Cerebellar nuclear complex (tissue), 1 donor: ENCODE measurements at places on chromosomes 6 and 20.

GRCh38 chr6:36139431-36139830 is 9.1 kb downstream of the MAPK13 start:
- no peak for DNase-seq

GRCh38 chr6:32194825-32195651 is 2.6 kb upstream of the GPSM3 start:
- DNase-seq, result no peak

DNA sequence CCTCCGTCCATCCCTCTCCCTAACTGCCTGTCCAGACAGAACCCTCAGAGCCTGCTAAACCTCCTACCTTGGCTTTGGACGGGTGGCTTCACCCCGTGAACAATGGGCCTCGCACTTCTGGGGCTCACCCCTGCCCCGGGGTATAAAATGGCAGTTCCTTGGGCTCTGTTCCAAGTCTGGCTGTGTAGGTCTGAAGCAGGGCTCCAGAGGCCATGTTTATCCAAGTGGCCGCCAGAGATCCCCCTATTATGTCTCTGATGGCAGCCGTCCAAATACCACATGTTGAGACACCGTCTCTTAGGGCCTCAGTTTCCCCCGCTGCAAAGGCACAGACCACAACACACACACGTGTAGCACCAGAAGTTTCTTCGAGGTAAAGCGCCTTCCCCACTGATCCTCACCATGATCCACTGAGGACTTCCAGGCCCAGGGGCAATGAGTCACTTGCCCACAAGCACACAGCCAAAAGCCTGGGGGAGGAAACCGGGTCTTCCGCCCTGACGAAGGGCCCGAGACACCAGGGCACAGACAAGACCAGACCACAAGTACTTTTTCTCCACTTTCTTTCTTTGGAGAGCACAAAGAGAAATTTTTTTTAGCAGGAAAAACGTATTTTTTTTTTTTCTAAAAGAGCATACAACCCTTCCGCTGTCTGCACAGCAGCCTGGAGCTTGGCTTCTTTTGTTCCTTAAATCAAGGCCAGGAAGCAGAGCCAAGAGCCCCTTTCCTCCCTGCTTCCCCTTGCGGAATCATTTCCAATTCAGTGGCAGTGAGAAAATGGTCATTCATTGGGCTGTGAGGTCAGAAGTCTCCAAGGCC is 11.8 kb downstream of the CPNE5 start:
- DNase-seq, result no peak

GRCh38 chr6:129901910-129902309 is 40.8 kb upstream of the TMEM244 start:
- no peak for DNase-seq

GRCh38 chr20:38853759-38854158 is 48.3 kb downstream of the PPP1R16B start:
- no peak for DNase-seq

DNA sequence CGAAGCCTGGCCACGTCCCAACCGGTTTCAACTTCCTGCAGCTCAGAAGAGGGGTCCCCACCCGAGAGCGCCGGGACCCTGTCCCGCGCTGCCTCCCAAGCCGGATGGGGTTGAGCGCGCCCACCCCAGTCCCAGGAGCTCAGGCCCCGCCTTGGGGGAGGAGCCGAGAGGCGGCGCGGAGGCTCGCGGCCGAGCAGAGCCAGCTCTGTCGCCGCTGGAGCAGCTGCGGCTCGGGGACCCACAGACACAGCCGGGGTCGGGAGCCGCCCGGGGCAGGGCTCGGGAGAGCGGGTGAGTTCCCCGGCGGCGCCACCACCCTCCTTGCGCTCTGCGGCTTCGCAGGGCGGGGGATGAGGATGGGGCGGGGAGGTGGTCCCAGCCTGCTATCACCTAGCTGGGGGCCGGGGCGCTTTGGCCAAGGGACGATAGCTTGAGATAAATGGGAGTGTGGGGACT is at the start of gene PPP1R16B:
PPP1R16B (plus strand) TSS at position 196 of the 456 bp plus-strand sequence. CDS start 30,229 bp downstream, outside the sequence.
- no peak for DNase-seq

GRCh38 chr20:62539198-62540045 is 63.6 kb upstream of the GATA5 start:
- DNase-seq, result no peak

DNA sequence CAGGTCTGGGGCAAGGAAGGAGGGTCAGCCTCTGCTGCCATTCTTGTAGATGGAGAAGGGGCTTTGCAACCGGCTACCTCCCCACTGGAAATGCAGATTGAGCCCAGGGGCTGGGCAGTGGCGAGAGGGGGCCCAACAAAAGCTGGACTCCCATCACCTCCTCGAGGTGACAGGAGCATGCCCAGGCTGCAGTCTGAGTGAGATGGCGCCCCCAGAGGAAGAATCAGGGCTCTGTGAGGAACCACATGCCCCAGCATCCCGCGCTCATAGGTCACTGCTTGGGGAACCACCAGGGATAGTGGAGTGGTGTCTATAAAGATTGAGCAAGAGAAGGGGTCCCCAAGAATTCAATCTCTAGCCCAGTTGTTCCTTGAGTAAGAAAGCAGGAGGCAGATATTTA is 31.6 kb upstream of the NEDD9 start:
- DNase-seq, result no peak

DNA sequence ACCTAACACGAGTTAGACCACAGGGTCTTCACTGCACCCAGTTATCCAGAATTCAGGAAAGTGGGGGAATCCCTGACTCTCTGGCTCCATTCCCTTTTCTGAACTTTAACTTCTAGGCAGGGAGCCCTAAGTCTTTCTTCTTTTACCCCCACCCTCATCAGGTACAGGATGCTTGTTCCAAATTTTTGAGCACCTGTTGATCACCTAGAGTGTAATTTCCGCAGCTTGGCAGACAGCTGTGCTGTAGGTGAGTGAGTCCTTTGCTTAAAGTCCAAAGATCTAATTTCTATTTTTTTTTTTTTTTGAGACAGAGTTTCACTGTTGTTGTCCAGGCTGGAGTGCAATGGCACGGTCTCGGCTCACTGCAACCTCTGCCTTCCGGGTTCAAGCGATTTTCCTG is 89.5 kb upstream of the AKIRIN2 start:
- DNase-seq, result no peak

GRCh38 chr6:145681965-145682364 is 53.4 kb downstream of the EPM2A start:
- no peak for DNase-seq

GRCh38 chr20:52031206-52031562 is 160.4 kb downstream of the ZFP64 start:
- no peak for DNase-seq

DNA sequence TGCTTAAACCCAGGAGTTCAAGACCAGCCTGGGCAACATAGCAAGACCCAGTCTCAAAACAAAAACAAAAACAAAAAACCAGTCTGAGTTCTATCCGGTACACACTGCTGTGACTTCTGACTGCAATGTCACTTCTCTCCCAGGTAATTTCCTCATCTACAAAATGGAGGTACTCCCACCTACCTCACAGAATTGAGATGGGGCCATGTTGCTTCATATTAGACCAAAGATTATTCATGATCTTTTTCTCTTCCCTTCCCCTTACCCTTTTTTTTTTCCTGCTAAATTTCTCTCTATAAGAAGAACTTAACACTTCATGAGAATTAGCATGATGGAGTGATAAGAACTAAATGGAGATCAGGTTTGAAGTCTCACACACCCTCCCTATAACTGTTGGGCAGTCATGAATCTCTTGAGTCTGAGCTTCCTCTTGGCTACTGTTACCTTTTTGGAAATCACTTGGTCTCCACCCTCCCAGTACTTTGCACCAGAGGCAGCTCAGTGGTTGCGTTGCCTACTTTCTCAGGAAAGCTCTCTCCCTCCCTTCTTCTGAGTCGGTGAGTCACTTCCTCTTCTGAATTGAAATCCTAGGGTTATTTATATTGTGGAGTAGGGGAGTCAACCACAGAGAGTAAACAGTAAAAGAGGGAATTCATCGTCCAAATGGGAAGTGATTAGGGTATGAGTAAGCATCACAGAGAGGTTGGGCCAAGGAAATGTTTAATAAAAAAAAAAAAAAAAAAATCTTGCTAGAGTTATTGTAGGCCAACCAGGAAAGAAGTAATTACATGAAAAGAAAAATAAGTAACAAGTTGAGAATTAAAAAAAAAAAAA is 59.9 kb upstream of the MAP7 start:
- DNase-seq, result no peak

- DNase-seq, result no peak
Observed at GRCh38 chr20:62741191-62741691, 32.6 kb downstream of the NTSR1 start.

GRCh38 chr6:168438783-168439520 is 2.0 kb upstream of the SMOC2 start:
- no peak for DNase-seq

DNA sequence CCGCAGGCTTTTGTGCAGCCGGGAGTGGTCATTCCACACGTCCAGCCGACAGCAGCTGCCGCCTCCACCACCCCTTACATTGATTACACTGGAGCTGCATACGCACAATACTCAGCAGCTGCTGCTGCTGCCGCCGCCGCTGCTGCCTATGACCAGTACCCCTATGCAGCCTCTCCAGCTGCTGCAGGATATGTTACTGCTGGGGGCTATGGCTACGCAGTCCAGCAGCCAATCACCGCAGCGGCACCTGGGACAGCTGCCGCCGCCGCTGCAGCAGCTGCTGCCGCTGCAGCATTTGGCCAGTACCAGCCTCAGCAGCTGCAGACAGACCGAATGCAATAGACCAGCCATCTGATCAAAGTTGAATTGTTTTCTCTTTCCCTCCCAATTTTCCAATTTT is 10.6 kb downstream of the RBM24 start:
- no peak for DNase-seq

DNA sequence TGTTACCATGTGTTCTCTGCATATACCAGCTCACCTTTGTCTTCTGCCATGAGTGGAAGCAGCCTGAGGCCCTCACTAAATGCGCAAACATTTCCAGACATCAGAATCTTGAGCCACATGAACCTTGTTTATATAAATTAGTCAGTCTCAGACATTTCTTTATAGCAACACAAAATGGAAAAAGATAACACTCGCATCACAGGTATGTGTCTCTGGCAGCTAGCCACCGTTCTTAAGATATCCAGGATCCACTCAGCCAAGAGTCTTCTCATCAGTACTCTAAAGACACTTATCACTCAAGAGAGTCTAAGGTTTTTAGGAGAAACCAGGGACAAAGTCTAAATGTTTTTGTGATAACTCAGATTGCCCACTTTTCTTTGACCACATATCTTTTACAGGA is 43.1 kb upstream of the HLA-A start:
- DNase-seq, result no peak

DNA sequence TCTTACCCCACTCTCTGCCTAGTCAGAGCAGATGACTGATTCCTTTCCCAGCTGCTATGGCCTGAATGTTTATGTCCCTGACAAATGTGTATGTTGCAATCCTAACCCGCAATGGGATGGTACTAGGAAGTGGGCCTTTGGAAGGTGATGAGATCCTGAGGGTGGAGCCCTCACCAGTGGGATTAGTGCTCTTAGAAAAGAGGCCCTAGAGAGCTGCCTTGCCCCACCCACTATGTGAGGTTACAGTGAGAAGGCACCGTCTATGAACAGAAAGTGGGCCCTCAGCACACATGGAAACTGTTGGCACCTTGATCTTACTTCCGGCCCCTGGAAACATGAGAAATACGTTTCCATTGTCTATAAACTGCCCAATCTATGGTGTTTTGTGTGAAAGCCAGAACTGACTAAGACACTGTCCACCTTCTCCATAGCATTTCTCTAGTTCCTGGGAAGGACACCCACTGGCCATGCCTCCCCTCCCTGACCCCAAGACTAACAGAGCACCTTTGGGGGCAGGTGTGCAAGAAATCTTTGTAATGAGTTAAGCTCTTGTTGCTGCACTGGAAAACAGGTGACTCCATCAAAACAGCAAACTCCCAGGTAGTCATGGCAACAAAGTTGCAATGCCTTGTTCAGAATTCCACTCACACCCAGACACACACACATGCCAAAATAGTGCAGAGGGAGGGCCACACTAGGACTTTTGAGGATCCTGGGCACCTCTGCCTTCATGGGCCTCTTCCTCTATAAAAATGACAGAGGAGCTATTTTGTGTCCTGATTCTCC is 16.2 kb downstream of the GABRR2 start:
- no peak for DNase-seq

- no peak for DNase-seq
Observed at GRCh38 chr6:75850026-75850833, 101.2 kb downstream of the MYO6 start.
